NCI-H1436 (cell line): ENCODE measurements at places on chromosomes 12 and 14.

GRCh38 chr12:98352218-98352811 lies 163.1 kb upstream of the TMPO start:
- DNase-seq, result no peak

GRCh38 chr12:115712676-115713075 lies 564.8 kb downstream of the MED13L start:
- no peak for DNase-seq

DNA sequence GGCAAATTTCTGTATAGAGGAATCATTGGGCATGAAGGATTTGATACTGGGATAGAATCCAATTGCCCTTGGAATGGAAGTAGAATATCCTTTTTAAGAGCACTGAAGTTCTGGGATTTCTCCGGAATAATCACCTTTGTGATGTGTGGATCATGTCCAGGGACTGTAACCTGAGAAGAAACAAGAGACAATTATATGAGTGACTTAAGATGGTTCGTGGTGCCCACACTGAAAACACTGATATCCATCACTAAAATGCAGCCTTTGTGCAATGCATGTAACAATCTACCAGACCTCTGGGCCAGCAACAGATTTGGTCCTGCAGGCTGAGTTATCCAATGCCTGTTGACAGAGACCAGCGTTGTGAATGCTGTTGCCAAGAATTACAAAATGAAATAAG lies 48.5 kb downstream of the MDM2 start:
- no peak for DNase-seq

DNA sequence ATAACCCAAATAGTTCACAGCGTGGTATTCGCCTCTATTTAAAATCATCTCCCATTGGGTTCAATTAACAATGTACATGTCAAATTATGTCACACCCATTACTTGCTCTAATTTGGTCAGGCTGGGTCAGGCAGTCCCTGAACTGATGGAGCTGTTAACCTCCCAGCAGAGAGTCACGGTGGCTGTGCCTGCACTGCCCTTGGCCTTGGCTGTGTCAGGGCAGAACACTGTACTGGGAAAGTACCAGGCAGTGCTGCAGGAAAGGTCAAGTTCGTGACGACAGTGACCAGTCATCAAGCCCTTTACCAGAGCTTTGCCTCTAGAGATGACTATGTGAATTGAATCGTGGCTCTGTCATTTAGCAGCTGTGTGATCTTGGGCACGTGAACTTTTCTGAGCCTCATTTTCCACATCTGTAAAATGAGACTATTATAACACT lies 100.0 kb downstream of the ARF6 start:
- no peak for DNase-seq
